ENCODE measurements at places on chromosomes 7 and 10.

GRCh38 chr10:22736134-22736533 is 21.8 kb upstream of the PIP4K2A start:
- DNase-seq, result no peak

- no peak for DNase-seq
These were observed 475.1 kb upstream of the FOXK1 start for GRCh38 chr7:4207011-4207410.

DNA sequence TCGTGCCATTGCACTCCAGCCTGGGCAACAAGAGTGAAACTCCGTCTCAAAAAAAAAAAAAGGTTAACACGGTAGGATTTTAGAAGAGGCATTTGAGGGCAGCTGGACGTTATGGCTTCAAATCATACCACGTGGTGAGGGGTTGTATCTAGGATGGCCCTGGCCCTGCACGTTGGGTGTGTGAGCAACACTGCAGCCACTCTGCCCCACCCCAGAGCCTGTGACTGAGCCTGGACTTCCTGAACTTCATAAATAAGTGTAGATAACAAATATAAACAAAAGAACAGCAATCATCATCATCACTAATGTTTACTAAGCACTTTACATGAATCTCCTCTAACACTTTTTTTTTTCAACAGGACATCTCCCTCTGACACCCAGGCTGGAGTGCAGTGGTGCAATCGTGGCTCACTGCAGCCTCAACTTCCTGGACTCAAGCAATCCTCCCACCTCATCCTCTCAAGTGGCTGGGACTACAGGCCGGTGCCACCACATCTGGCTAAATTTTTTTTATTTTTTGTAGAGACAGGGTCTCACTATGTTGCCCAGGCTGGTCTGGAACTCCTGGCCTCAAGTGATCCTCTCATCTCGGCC is 169.5 kb upstream of the FRMD4A start:
- DNase-seq, result no peak

DNA sequence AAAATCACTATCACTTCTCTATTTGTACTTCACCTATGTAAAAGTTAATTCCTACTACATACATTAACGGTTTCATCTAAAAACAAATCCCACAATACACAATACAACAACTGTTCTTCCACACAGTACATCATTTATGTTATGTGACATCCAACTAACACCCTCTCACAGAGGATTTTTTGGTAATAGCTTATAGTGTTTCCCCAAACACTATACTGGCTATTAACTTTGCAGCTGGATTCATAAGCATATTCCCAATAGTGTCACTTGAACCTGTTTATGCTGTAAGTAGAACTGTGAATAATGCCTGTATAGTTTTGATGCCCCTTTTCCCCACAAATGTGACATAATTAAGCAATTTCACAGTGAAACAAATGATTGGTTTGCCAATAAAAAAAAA is 49.9 kb downstream of the POT1 start:
- DNase-seq, result no peak

- no peak for DNase-seq
These were observed 16.6 kb downstream of the WDFY4 start for GRCh38 chr10:48701139-48701901.

GRCh38 chr10:61329854-61330253 is 123.3 kb downstream of the TMEM26 start:
- no peak for DNase-seq

DNA sequence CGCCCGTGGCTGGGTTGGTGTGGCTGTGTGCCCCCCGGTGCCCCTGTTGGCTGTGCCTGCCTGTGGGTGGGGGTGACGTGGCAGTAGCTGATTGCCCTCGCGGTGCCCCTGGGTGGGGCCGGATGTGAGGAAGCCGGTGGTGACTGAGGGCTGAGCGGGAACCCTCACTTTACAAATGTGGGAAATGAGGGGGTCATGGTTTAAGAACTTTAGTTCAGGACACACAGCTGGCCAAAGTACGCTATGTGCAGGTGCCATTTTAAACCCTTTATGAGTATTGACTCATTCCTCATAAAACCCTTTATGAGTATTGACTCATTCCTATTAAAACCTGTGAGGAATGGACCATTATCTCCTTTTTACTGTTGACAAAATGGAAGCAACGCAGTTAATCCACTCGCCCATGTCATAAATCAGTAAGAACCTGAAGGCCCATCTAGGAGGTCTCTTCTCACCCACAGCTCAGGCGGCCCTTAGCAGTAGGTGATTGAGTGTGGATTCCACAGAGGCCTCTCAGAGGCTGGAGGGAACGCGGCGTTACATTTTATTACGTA is 290.1 kb upstream of the COBL start:
- peak; percentile 98 for DNase-seq

DNA sequence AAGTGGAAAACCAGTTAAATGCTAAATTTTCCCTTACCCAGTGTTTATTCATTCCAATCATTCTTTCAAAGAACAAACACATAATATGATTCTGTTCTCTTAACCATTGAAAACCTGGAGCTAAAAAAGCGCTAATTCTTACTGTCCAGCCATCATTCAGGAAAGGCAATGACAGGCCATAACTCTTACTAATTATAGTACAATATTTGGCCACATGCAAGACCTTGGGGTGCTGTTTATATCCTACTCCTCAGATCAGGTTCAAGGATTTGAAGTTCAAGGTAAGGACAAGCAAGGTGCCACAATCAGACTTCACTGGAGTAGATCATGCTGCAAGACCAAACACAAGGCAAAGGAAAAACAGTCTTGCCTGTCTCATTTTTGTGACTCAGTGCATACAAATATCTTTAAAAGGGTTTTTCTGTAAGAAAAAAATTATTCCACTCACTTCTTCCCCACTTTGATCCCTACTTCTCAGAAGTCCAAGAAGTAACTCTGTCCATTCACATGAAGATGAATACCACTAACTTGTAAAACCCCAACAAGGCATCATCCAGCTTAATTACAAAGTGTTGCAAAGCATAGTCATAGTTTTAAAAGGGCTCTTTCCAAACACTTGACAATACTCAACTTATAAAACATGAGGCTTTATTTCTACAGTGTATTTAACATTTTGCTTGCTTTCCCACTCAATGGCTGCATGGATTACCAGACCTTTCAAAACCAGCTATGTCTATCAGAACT is 153.0 kb downstream of the DOCK4 start:
- no peak for DNase-seq

DNA sequence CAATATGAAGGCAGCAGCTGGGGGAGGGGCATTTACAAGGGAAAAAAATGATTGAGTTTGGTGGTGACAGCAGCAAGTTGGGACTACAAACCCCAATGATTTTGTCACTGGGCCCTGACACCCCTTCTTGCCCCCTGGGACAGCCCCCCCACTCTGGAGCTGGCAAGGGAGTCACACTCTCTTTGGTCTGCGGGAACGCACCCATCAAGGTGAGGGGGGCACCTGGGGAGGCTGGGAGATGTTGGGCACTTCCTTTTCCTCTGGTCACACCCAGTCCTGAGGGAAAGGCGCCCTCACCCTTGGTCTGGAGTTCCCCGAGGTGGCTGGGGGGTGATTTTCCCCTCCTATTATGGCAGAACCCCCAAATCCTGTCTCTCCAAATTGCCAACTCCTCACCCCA is 24.4 kb downstream of the EPHB4 start:
- DNase-seq, result no peak

GRCh38 chr10:94316560-94316959 is 46.2 kb downstream of the NOC3L start:
- DNase-seq, result no peak

- DNase-seq, result no peak
These were observed 119.8 kb upstream of the LYZL2 start for GRCh38 chr10:30749385-30749784.

GRCh38 chr7:35988818-35989217 is 164.2 kb upstream of the EEPD1 start:
- no peak for DNase-seq

DNA sequence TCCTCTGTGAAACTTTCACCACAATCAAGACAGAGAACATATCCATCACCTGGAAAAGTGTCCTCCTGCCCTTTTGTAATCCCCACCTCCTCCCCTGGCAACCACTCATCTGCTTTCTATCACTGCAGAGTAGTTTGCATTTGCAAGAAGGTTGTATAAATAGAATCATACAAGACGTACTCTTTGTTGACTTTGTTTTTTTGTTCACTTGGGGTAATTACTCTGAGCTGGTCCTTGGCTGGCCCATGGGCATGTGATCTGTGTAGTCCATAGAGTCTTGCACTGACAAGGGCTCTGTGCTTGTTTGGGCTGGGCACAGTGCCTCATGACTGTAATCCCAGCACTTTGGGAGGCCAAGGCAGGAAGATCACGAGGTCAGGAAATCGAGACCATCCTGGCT is 7.8 kb upstream of the HACD1 start:
- DNase-seq, result no peak

DNA sequence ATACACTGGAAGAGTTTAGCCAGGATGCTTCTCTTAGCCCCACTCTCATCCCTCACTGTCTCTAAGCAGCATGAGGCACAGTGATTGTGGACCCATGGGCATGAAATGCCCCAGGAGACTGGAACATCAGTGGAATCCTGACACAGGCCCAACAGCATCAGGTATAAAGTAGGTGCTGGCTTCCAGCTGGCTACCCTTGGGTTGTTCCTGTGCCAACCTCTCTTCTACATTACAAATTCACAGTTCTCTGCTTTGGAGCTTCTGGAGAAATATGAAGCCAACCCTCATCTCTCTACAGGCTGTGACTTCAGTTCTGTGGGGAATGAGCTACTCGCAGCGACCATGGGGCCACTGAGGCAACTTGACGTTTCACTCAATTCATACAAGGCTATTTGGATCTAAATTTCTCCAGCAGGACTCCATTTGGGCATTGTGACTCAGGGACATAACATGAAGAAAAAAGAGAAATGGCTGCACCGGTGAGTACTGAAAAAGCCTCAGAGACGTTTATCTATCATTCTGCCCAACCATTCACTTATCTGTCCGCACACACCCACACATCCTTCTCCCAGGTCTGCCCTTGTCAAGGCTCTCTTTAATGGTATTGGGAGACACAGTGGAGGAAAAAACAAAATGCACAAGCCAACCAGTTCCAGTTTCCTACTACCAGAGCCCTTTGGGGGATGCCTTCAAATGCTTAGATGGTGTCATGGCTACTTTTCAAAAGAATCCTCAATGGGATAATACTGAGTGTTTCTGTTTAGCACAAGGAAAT is 35.4 kb upstream of the TM9SF3 start:
- DNase-seq, result no peak

DNA sequence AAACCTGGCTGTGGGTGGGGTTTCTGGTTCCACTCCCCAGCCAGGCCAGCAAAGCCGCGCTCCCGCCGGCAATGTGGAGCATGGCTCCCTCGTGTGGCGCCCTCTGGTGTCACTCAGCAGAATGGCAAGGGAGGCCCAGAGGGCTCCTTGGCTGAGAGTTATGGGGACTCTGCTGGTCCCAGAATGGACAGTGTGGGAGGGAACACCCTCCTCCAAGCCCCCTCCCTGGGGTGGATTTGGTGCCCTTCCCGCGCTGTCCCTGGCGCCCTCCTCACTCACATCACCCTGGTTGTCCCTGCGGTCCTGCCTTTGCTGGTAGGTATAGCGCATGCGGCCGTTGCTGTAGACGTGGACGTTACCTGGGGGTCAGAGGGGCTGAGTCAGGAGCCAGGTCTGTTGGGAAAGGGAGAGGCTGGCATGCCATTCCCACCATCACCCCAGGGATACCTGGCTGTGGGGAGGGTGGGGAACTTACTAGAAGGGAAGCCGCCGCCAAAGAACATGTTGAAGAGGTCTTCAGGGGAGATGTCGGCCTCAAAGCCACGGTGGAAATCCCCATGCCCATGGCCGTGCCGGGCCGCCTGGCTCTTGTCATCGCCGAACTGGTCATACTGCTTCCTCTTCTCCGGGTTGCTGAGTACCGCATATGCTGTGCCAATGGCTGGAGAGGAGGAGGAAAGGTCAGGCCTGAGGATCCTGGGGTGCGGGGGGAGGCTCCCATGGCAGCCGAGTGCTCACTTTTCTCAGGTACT is 14.0 kb downstream of the DNAJB12 start:
- DNase-seq, result no peak

DNA sequence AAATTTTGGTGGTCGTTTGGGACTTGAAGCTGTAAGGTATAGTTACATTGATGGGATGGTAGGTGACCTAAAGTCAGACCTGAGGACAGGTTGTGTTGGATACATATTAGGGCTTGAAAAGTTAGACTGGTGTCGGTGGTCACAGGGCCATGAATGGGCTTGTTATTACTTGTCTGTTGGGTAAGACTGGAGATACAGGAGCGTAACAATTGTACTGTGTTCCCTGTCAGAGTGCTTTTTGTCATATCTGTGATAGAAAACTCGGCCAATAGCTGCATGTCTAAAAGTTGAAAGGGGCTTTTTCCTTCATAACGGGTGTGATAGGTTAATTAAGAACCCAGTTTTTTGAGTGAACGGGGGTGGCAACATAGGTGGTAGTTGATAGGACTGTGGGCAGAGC is 13.5 kb upstream of the CHST3 start:
- DNase-seq, result no peak

GRCh38 chr7:24034251-24034650 is 249.7 kb upstream of the NPY start:
- DNase-seq, result no peak

DNA sequence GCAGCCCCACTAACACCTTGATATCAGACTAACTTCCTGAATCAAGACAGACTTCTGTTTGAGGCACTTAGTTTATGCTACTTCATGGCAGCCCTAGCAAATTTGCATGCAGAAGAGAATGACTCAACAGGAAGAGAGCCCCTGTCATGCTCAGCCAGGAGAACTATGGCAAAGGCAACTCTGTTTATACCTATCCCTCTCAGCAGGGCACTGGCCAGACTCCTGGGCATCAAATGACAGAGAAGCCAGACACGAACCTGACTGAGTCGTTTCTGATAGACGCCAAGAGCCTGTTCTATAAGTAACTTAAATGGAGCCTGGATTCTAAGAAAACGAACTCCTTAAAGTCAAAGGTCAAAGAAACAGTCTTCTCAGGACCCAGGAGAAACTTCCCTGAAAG is 50.9 kb upstream of the UNC5B start:
- peak; percentile 42 for DNase-seq

All from SW480 (cell line).